RCC 7860 (cell line): ENCODE measurements at places on chromosomes 11 and 22.

DNA sequence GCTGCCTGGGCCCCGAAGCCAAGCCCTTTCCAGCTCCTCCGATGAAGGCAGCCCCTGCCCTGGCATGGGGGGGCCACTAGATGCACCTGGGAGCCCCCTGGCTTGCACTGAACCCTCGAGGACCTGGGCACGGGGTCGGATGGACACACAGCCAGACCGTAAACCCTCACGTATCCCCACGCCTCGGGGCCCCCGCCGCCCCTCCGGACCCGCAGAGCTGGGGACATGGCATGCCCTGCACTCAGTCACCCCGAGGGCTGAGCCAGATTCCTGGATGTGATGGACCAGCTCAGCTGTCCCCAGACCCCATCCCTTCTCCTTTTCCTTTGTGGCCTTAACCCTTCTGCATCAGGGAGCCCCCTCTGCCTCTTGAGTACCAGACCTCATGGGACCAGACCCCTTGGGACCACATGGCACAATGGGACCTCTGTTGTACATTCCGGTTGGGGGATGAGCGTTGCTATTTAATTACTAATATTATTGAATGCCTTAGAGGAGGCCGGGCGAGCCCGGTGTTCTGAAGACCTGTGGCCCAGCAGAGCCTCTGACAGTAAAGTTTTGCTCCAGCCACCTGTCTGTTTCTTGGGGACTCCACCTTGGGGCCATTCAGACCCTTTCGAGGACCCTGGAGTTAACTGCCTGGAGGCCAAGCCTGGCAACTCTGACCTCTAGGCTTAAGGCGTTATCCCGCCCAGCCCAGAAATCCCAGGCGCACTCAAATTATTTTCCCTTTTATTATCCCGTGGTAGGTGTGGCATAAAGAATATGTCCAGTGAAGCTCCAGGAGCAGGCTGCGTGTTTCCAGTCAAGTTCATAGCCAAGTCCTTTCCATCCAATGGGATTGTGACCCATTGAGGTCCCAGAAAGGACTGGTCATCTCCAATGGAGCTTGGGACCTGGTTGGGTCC, 3.0 kb downstream of the RASL10A start:
- no peak for DNase-seq

DNA sequence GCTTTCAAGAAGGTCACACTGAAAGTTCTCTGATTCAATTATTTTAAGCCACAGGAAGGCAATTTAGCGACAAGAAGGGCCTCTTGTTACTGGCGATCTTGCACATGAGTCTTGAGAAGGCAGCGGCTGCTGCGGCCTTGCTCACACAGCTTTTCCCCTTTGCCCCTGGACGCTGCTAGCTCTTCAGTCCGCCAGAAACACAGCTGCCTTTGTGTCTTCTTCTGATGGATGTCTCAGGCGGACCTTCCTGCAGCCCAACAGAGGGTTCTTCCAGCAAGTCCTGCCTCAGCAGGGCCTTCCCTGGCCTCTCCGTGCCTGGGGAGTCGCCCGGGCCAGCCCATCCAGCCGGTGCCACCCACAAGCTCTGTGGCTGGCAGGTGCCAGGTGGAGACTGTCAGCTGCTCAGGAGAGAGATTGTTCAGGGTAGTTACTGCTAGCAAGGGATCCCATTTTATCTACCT, 59.4 kb downstream of the PKNOX2 start:
- no peak for DNase-seq

DNA sequence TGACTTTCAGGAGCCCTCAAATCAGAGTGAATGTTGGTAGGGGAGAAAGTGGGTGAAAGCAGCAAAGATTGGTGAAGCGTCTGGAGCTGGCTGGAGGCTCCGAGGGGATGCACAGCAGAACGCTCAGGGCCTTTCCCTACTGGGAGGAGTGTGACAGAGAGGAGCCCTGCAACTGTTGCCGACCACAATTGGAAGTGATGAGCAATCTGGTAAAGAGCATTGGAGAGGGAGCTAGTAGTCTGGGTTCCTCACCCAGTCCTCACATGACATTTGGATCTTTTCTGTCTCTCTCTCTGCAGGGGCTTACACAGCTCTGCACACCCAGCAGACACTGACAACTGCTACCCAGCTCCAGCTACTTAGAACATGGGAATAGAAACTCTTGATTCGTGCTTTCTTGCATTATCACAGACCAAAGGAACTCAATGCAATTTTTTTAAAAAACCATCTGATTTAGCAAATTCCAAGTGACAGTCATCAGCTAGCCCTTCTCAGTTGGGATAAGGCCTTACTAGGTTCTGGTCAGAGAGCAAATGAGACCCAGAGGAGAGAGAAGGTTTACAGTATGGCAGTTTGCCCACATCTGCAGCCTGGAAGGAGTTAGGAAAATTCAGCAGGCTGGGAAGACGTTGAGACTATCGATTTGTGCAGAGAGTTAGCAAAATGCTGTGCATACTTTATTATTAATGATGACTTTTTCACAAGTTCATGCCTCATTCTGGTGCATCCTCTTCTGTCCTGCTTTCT, 278.0 kb upstream of the PLET1 start:
- DNase-seq, result no peak

DNA sequence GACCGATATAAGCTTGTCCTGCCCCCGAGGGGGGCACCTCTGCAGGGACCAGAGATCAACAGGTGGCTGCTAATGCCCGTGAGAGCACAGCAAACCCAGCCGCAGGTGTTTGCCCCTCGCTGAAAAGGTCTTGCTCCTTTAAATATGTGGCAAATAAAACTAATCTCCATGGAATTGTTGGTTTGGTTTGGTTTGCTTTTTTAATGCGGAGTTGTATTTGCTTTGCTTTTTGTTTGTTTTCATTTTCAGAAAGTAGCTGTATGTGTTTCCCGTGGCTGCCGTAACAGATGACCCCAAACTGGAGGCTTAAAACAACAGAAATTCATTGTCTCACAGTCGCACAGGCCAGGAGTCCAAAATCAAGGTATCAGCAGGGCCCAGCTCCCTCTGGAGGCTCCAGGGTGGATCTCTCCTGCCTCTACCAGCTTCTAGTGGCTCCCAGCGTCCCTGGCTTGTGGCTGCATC, 93.0 kb downstream of the CELSR1 start:
- DNase-seq, result no peak

DNA sequence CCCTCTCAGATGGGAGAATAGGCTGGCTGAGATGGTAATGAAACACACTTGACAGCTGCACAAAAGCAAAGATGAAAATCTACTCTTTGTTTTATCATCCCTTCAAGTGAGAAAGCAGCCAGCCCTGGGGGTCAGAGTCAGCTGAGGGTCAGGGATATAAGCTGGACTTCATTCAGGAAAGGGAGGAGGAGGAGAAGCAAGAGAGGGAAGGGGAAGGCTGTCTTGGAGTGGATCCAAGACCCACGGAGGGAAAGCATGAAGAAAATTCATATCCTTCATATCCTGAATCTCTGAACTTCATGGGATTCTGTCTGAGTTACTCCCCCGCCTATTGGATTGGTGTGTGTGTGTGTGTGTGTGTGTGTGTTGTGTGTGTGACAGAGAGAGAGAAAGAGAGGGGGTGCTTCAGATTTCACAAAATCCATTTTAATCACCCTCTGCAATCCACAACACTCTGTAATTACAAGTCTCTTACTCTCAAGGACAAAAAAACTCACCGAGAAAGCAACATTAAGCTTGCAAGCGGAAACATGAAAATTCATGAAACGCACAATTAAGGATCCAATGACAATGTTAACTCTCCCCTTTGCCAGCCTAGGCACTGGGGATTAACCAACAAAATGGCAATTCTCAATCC, 327.7 kb downstream of the TENM4 start:
- no peak for DNase-seq

DNA sequence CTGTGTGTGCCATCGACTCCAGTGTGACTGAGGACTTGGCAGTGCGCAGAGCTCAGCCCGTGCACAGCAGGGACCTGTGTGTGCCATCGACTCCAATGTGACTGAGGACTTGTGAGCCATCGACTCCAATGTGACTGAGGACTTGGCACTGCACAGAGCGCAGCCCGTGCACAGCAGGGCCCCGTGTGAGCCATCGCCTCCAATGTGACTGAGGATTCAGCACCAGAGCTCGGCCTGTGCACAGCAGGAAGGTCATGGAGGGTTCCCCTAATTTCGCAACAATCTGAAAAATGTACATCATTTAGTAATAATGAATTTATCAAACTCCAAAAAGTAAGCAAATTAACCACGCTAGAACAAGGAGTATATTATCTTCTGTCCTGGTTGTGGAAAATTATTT, 348.3 kb upstream of the B3GAT1 start:
- DNase-seq, result no peak

- DNase-seq, result no peak
Measured at GRCh38 chr11:79436919-79437277, 3.9 kb downstream of the TENM4 start.

GRCh38 chr11:2709429-2709828, 9.6 kb upstream of the KCNQ1OT1 start:
- DNase-seq, result no peak

DNA sequence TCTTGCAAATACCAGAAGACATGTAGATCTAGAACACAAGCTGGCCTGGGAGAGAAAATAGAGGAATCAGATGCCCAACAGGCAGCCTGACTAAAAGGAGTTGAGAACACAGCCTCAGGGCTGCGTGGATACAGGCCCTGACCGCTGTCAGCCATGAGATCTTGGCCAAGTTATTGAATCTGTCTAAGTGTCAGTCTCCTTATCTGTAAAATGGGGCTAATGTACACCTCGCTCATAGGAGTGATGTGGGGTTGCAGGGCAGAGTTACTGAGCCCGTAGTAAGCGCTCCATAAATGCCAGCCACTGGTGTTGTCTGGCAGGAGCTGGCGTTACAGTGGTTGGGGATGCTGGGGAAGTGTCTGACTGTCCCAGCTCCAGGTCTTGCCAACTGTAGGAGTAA, 38.4 kb upstream of the TPBGL start:
- DNase-seq, result no peak

- no peak for DNase-seq
Measured at GRCh38 chr11:13012056-13012661, 3.0 kb downstream of the RASSF10 start.

GRCh38 chr11:110190885-110191284, 97.7 kb downstream of the ZC3H12C start:
- no peak for DNase-seq

DNA sequence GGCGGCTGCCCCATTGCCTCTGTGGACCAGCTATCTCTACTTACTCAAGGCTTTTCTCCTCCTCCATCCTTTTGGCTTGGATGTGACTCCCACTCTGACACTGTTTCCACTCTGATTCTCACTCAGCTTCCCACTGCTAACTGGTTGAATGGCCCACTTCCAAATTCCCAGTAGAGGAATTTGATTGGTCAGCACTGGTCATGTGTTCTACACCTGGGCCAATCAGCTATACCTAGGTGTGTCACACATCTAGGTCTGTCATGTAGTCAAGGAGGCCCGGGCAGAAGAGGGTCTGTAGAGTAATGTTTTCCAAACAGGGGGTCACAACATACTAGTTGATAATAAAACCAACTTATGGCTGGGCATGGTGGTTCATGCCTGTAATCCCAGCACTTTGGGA, 53.3 kb downstream of the TPBGL start:
- DNase-seq, result no peak

DNA sequence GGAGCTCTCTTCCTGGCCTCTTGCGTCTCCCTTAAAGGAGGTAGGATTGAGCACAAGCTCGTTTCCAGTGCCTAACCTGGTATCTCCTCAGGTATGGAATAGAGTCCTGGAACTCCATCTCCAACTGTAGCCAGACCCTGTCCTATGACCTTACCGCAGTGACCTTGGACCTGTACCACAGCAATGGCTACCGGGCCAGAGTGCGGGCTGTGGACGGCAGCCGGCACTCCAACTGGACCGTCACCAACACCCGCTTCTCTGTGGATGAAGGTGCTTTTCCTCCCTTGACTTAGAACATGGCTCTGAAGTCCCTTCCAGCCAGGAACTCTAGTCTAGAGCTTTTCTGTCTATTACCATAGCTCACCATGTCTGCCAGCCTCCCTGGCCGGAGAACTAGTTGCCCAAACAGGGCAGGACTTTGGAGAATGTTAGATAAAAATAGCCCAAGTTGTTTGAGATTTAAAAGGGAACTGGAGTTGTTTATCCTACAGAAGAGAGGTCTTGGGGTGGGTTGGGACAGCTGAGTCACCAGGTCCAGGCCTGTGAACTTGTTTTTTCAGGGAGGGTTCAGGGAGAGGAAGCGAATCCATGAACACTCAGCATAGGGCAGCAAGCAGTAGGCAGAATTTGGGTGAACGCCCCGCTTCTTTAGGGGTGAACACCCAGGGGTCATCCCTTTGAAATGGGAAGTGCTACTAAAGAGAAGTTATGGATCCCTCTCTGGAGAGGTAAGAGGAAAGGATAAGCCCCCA, 3.3 kb downstream of the IL10RA start:
- no peak for DNase-seq

GRCh38 chr11:64778473-64779298, at the start of gene SF1:
Gene SF1 (minus strand): TSS chr11:64778542. CDS start chr11:64778392, 150 bp downstream.
- DNase-seq, result peak; percentile 99

- DNase-seq, result no peak
Measured at GRCh38 chr11:113538451-113539412, 63.5 kb upstream of the DRD2 start.

DNA sequence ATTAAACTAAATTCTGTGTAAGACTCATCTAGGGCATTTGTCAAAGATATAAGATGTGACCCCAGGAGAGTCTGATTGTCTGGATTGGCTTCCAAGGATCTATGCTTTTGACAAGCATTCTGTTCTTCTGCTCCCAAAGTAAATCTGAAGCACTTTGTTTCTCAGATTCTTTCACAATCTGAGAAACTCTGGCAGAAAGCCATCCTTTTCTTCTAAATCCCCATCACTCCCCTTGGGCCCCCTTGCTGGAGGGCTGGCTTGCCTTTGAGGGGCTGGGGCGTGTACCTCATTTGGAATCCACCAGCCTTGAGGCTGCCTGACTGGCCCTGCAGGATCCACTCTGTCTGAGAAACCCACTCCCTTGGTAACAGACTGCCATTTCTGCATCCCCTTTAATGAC, 173.5 kb upstream of the CTSC start:
- DNase-seq, result no peak

DNA sequence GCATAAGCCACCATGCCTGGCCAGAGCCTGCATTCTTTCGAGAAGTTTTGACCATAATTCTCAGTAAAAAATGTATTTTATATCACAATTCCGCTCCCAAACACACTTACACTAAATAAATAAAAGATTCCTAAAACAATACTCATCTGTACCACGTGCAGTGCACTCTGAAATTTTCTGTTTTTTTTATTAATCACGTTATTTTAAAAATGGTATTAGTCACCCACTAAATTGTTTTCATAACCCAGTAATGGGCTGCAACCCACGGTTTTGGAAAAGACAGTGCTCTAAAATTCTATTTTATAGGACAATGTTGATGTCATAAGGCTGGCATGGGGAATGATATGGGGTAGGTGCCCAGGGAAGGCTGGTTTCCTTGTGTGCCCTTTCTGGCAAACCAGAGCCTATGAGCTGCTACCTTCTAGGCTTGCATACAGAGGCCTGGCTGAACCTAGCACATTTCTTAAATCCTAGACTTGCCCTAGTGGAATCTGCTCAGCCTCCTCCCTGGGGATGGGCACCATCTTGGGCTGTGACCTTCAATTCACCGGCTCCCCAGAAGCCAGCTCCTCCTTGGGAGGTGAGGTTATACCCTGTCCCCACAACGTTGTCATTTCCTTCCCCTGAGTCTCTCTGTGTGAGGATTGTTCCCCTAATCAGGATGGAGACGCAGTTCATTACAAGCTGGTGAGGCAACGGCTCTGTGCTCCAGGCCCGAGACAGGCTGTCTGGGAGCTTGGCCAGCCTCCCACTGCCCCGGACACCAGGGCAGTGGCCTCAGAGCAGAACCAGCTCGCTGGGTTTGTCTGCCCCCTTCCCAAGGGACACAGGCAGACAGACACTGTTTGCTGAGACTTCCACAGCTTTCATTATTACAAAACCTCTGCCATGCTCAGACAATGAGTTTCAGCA, 116.5 kb upstream of the NAV2 start:
- peak; percentile 62 for DNase-seq

GRCh38 chr11:127073621-127074020, 73.1 kb upstream of the KIRREL3 start:
- DNase-seq, result no peak
